Chondrocyte (in vitro differentiated cells): ENCODE measurements at places on chromosomes 13 and 19.

- no peak for DNase-seq
These were observed 162.5 kb downstream of the KCTD12 start for GRCh38 chr13:76723551-76724232.

DNA sequence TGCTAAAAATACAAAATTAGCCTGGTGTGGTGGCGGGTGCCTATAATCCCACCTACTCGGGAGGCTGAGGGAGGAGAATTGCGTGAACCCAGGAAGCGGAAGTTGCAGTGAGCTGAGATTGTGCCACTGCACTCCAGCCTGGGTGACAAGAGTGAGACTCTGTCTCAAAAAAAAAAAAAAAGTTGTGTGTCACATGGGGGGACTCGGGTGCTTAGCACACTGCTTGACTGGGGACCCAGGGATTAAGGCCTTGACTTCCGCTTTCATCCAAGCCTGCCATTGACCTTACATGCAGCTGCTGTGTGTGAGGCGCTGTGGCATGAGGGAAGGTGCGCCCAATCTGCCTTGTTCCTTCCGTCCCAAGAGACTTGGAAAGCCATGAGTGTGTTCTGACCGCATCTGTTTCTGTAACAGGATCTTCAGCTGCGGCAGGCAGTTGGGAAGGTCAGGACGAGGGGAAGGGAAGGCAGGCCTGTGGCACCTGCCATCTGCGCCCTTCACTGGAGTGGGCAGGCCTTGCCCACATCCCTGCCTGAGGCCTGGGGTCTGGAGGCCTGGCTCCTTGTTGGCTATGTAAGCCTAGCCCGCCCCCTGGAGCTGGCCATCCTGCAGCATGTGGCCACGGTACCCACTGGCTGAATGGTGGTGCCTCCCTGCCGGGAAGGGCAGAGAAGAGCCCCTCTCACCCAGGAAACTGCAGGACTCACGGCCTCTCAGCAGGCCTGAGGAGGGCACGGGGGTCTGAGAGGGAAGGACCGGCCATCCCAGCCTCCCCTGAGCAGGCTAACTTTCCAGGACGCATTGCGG is 23.0 kb downstream of the PPP1R37 start:
- no peak for DNase-seq

DNA sequence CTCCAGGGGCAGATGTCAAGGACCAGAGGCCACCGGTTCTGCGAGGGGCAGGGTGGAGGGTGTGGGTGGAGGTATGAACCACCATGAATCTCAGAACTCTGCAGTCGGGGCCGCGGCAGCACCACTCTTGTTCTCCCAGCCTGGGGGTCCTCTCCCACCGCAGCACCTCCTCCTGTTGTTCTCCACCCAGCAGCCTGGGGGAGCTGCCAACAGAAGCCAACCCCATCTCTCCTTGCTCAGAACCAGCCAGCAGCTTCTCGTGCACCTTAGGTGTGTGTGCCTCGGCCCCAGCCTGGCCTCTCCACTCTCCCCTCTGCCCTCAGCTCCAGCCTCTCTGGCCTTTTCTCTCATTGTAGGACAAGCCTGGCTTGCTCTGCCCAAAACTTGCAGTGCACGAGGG is 31.9 kb upstream of the CCNE1 start:
- no peak for DNase-seq

DNA sequence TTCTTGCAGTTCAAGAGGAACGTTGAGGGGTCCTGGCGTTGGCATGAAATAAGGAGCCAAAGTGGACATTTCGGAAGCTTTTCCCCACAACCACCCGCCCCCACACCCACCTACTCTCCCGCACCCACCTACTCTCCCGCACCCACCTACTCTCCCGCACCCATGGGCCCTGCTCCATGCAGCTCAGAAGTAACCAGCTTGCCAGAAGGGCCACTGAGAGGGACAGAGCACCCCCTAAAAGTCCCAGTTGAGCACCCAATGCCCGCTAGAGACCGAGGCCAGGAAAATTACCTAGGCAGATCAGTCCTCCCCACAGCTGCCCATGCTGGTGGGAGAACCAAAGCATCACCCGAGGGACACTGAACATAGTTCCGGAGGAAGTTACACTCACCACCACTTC is 11.8 kb downstream of the VSTM2B start:
- DNase-seq, result peak; percentile 52

- DNase-seq, result no peak
These were observed 9.7 kb downstream of the PTBP1 start for GRCh38 chr19:806815-807421.
